ENCODE measurements at places on chromosomes 5 and 9. TPM values are rescaled to one million over a fixed set of nuclear protein-coding genes. Genes with fewer than 3 reads are reported as not detected.
A peak's percentile ranks its signal among the peaks of the same experiment; 100 is the strongest.

AGXT2 gene
- 0.05 TPM for polyA plus RNA-seq

DRD1 gene
- polyA plus RNA-seq: not detected

SLIT3 gene
- 0.04 TPM for polyA plus RNA-seq

PCDHB11 gene
- polyA plus RNA-seq: not detected

TMEM174 gene
- polyA plus RNA-seq: not detected

RNF183 gene
- 7.3 TPM for polyA plus RNA-seq

DNA sequence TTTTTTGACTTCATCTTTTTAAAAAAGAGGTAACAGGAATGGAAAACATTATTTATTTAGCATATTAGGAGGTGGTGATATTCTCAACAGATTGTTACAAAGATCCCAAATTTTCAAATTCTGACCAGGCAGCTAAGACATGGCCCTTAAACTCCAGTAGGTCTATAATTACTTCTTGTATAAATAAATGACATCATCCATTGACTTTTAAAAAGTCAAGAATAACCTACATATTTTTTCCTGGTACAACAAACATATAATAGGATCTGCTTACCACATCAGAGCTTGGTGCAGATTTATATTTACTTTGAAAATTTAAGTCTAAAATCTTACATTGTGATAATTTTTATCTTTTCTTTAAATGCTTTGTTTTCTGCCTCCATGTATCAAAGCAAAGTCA, 92.2 kb upstream of the TRPM3 start:
- DNase-seq: no peak

- DNase-seq: peak; percentile 38
These were observed 3.5 kb downstream of the BOD1 start for GRCh38 chr5:173612948-173613347.

DNA sequence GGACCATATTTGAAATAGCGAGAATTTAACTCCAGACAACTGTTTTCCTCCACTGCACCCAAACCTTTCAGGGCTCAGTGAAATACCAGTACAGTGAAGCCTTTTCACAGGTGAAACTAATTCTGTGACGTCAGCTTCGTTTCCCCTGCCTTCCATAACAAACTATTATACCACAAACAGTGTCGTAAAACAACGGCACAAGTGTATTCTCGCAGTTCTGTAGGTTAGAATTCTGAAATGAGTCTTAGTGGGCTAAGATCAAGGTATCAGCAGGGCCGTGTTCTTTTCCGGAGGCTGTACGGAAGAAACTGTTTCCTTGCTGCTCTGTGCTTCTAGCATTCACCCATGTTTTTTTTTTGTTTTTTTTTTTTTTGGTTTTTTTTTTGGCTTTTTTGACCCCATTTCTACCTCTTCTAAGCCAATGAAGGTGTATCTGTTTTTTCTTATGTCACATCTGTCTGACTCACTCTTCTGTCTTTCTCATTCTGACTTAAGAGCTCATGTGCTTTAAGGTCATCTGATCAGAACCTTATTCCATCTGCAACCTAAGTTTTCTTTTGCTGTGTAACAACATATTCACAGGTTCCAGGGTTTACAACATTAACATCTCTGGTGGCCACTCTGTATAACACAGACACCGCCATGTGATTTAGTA, 20.1 kb downstream of the ISOC1 start:
- DNase-seq: no peak

DNA sequence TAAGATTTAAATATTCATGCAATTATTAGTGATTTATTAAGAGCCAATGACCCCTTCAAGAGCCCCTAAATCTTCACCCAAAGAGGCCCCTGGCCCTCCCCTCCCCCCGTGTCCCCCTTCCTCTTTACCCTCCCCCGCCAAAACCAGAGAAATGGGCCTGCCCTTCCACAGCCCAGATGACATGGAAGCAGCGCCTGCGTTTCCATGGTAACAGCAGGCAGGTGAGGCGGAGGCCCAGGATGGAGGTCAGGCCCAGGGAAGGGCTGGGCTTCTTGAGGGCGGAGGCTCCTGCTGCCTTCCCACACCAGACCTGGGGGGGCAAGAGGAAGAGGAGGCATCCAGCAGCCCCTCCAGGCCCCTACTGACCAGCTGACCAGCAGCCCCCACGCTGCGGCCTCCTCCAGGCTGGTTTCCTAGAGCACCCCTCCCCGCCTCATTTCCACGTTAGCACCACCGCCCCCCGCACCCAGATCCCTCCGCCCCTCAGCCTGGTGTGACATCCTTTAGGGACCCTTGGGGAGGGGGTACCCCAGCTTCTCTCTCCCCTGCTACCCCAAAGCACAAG, 37.4 kb downstream of the UNC5A start:
- DNase-seq: no peak

DNA sequence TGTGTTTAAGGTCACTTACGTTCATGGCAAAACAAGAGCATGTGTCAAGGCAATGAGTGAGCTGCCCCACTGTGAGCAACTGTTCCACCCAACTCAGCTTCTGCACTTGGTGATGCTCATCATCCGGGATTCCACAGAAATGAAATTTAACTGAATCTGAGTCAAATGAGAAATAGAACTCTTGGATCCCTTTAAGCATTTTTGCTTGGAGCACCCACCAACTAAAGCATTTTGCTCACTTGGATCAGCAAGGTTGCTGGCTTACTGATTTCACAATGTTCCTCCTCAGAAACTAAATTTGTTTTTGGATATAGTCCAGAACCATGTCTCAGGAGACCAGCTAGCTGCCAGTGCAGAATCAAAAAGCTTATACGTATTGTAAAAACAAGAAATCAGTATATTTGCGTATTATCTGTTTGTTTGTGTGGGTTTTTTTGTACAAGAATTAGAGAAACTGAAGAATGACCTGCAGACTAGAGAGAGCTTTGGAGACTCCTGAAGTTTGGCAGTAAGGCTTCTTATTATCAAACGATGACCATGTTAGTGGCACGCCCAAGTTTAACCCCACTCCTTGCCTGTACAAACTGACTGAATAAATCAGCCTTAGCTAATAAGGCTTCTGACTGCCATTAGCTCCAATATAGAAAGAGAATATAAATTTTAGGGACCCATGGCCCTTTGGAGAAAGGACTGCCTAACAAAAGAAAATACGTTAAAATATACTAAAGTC, 153.8 kb upstream of the FST start:
- DNase-seq: no peak

DNA sequence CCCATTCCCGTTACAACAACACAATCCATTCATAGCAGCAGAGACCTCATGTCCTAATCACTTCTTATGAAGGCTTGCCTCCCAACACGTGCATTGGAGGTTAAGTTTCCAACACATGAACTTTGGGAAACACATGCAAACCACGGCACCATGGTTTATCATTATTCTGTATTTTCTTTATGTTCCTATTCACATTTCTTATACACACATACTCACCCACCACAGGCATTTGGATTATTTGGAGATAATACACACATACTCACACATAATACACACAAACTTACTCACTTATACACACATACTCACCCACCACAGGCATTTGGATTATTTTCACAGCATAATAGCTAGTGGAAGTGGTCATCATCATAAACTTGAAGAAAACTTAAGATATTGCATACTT, 75.6 kb downstream of the C7 start:
- DNase-seq: no peak

- no peak for DNase-seq
These were observed 47.3 kb downstream of the PFDN1 start for GRCh38 chr5:140255460-140256157.

- no peak for DNase-seq
These were observed 609.4 kb downstream of the MTRR start for GRCh38 chr5:8478326-8478725.

DNA sequence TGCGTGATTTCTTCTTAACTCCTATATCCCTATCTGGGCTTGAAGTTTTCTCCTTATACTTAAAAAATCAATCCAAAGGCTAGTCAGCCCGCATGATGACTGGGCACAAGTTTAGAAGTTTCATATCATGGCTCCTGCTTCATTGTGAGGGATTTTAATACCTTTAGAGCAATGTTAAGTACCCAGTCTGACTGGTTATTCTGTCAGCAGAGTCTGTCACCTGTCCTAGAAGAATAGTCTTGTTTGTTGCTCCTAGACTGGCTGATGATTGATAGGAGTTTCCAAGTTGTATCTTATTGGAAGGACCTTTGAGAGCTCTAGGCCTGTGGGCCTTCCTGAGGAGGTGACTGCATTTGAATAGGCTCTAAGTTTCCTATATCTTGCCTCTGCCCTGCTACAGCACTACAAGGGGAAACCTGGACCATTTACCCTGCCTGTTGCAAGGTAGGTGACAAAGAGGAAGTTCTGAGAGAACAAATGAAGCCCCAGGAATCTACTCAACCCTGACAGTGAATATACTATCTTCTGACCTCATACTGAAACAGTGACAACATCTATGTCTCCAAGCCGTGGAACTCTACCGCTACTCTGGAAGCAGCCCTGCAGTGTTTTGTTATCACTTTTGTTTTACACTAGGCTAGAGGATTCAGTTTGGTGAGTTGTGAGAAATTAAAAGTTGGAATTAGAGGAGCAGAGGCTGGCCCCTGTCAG, 66.5 kb downstream of the F2RL2 start:
- DNase-seq: no peak

DNA sequence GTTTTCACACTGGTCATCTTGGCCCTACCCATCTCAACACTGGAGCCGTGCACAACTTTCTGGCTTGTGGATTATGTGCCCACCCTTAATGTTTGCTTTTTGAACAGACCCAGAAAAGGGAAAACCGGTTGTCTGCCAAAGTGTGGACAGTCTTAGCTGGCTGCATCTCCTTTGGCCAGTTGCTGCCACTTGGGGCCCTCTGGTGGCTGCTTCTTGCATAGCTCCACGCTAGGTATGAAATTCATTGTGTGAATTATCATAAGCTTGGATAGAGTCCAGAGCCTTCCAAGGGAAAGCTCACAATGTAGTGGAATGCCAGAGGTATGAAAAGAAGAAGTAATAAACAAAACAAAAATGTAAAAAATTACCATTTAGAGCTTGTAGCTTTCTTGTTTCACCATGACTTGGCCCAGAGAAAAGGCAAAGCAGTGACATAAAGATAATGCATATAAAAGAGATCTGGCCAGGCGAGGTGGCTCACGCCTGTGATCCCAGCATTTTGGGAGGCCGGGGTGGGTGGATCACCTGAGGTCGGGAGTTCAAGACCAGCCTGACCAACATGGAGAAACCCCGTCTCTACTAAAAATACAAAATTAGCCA, 12.5 kb upstream of the SLC36A3 start:
- DNase-seq: peak; percentile 37

GRCh38 chr9:99748676-99749075, 73.0 kb upstream of the NR4A3 start:
- DNase-seq: no peak

- DNase-seq: peak; percentile 80
These were observed 297.3 kb downstream of the NR3C1 start for GRCh38 chr5:143106174-143106573.

GRCh38 chr5:81755320-81755719, 4.4 kb upstream of the SSBP2 start:
- DNase-seq: peak; percentile 20

DNA sequence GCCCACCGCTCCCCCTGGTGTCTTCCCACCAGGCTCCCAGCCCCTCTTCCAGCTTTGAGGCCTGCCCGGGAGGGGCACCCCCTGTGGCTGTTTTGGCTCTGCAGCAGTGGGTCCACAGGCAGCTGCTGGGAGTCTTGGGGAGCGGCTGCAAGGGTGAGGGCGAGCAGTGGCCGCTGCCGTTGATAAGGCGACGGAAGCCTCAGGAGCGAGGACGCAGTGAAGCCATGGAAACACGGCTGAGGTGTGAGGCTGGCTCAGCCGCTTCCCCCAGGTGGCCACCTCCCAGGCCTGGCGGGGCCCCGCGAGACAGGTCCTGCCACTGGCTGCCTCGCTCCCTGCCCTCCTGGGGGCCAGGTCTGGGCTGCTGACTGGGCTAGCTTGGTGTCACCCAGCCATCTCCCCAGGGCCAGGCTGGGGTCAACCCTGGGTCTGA, 41.5 kb downstream of the CXXC5 start:
- no peak for DNase-seq

GRCh38 chr5:31900296-31900865, 261.4 kb downstream of the PDZD2 start:
- no peak for DNase-seq

- DNase-seq: no peak
These were observed 199.3 kb downstream of the DMRTA1 start for GRCh38 chr9:22645893-22646292.

DNA sequence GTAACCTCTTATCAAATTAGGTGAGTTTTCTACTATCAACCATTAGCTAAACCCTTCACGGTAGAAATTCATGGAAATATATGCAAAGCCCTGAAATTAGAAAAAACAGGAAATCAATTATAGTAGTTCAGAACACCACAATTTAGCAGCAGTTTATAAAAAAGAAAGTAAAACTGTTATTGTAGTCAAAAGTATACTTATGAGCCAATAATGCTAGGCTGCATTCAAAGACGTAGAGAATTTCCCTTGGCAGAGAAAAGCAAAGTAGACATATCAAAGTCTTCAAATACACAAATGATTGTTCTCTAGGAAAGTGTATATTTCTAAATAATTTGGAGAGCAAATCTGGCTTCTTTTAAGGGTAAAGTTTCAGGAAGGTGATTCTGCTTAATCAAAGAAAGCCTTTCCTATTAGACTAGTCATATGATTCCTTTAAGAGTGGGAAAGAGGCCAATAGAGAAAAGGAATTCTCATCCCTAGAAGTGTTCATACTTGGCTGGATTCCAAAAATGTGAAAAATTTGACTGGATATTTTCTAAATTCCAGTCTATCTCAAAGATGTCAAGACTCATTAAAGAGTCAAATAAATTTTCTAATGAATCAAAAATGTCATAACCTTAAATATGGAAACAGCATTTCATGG, 185.5 kb downstream of the SMC2 start:
- DNase-seq: no peak

- DNase-seq: no peak
These were observed 128.2 kb downstream of the RXRA start for GRCh38 chr9:134454476-134454857.

DNA sequence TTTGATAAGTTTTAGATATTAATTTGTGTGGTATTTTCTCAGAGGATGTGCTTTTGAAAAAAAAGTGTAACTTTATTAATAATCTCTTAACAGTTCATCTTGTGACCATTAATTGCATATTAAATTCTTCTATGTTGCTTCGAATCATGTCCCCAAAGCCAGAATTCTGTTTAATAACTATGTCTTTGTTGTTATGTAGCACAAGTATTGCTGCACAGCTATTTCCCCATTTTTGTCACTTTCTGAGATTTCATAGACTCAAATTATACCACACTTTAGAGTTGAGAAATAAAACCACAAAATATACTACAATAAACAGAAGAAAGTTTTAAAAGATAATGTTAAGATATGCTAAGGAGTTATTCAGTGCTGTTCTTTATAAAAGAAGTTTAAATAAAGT, 2.8 kb downstream of the MEF2C start:
- DNase-seq: no peak

GRCh38 chr5:68246802-68247201, 31.2 kb downstream of the PIK3R1 start:
- no peak for DNase-seq

GRCh38 chr5:66701244-66701643, 105.1 kb downstream of the MAST4 start:
- DNase-seq: no peak
